ENCODE measurements at places on chromosomes 6 and 20. TPM values are rescaled to one million over a fixed set of nuclear protein-coding genes. Genes with fewer than 3 reads are reported as not detected.

PTCRA gene
- total RNA-seq: 6.2 TPM

FAXC gene
- 27.7 TPM for total RNA-seq

OTOR gene
- total RNA-seq: not detected

CD164 gene
- total RNA-seq: 202 TPM

MICB gene
- total RNA-seq: 4.9 TPM

TRMT11 gene
- 19.4 TPM for total RNA-seq

COL9A1 gene
- 3.6 TPM for total RNA-seq

ARMC12 gene
- not detected for total RNA-seq

ESR1 gene
- total RNA-seq: 0.26 TPM

TUBB1 gene
- total RNA-seq: not detected
